Posterior cingulate gyrus (tissue), 11 donors: ENCODE measurements at places on chromosomes 1 and 21.
A peak's percentile ranks its signal among the peaks of the same experiment; 100 is the strongest.

- no peak for DNase-seq
Measured at GRCh38 chr1:206526064-206526911, 19.0 kb downstream of the RASSF5 start.

- peak; percentile 67 for DNase-seq
Measured at GRCh38 chr1:12547586-12548225, 70.3 kb downstream of the DHRS3 start.

GRCh38 chr21:32958288-32959002 lies 67.3 kb upstream of the OLIG2 start:
- no peak for DNase-seq

- no peak for DNase-seq
Measured at GRCh38 chr1:27057389-27057788, 44.7 kb upstream of the TENT5B start.

GRCh38 chr1:27872802-27873551 lies 633 bp downstream of the THEMIS2 start:
- DNase-seq = peak; percentile 49

DNA sequence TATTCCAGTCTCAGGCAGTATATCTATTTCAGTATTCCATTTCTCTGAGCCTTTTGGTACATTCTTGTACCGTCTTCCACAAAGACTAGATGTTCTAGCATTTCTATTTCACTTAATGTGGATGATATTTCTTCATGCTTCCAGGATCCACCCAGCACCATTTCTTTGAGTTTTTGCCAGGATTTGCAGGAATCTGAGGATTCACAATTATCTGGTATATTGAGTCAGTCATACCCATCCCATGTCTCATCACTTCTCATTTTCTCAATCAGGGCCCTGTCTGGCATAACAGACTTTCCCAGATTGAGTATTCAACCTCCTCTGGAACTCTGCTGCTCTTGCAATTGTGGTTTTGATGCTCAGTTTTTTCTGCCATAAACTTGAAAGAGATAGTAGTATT lies 20.9 kb upstream of the COL11A1 start:
- no peak for DNase-seq

DNA sequence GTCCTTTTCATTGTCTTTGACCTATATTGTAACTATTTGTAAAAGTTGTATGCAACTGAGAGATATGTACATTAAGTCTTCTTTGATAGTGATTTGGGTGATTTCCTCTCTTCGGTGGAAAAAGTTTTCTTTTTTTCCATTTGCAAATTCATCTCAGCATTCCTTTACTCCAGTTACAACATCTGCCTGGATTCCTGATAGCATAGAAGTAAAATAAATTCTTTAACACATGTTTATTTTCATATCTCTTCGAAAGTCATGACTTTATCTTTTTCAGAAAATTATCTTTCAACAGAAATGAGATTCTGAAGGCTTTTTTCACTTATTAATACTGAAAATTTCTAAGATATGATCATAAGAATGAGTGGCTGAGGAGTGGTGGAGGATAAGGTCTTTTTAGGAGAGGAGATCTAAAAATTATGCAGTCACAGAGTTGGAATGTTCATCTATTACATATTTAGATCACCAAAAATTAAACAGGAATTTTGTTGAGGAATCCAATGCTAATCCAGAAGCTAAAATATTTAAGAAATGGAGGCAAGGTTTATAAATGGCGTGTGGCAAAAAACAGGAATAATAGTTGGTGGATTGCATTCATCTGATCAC lies 400.5 kb downstream of the KCNT2 start:
- DNase-seq = no peak

GRCh38 chr1:219555806-219556205 lies 57.1 kb downstream of the ZC3H11B start:
- DNase-seq = no peak

GRCh38 chr21:36839123-36839522 lies 127.3 kb downstream of the HLCS start:
- no peak for DNase-seq
